CD4-positive, alpha-beta T cell treated with Interleukin-17A for 4 hours (primary cell): ENCODE measurements at places on chromosomes 11 and 22.

GRCh38 chr11:44651535-44652155 is 75.1 kb upstream of the TSPAN18 start:
- DNase-seq: no peak

- no peak for DNase-seq
These were observed 785 bp upstream of the SUSD2 start for GRCh38 chr22:24180316-24181087.

DNA sequence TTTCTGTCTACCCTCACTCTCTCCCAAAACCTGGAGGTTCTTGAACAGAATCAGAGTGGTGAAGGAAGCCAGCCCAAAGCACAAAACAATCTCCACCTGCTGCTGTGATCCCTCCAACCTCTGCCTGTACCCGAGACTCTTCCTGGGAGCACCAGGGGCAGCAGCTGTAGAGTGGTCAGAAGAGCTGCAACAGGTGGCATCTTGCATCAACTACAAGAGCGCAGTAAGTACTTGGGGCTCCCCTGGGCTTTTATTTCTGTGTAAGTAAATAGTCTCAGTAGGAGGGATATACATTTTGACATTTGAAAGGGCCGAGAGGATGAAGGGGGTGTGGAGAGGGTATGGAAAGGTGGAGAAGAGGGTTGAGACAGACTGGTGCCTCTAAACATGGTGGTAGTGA is 8.3 kb upstream of the UBQLNL start:
- no peak for DNase-seq

GRCh38 chr11:115872416-115872815 is 368.2 kb upstream of the CADM1 start:
- no peak for DNase-seq

- no peak for DNase-seq
These were observed 54.6 kb downstream of the OTOG start for GRCh38 chr11:17601676-17602075.

DNA sequence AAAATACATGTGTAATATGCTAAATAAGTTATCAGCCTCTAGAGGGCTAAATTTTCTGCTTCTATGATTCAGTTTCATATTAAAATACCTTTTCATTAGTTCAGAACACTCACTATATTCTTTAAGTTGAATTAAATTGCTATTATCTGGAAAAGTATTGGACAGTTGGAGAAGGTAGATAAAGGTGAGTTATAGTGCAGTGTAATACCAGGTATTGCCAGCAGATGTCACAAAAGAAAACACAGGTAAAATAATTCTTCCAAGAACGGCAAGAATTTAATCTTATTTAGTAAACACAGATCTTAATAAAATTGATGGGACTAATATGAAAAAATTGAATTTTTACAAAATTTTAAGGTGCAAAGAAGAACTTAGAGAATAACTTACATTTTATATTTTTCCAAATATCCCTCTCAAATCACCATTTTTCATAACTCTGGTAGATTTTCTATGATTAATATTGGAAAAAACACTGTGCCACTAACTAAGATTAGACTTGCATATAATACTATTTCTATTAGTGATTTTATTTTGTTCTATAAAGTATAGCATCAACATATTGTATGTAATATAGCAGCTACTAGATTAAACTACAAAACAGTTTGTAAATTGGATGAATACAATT is 1.7 kb upstream of the LRRC4C start:
- DNase-seq: no peak

GRCh38 chr11:34620820-34621792 is at the start of gene EHF:
TSS of gene EHF (plus strand) at chr11:34621093. CDS start at chr11:34642631, 21,538 bp downstream.
- no peak for DNase-seq

DNA sequence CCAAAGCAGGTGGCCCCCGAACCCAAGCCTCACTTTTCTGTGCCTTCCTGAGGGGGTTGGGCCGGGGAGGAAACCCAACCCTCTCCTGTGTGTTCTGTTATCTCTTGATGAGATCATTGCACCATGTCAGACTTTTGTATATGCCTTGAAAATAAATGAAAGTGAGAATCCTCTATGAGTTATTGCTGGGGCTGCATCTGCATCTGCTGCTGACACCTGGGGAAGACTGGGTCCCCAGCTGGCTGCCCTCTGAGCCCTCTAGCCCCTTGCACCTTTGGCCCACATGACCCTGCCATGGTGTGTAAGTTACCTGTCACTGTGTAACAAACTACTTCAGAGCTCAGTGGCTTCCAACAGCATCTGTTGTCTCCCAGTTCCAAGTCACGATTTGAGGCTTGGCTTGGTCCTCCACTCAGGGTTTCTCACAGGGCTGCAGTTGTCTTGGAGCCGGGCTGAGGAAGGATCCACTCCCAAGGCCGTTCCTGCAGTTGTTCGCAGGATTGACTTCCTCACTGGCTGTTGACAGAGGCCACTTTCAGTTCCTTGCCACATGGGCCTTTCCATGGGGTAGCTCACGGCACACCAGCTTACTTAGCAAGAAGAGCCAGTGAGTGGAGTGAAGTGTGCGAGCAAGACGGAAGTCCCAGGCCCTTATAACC is 13.5 kb upstream of the UVRAG start:
- DNase-seq: no peak
